ENCODE measurements at places on chromosomes 5 and 9. TPM values are rescaled to one million over a fixed set of nuclear protein-coding genes. Genes with fewer than 3 reads are reported as not detected.

CTSV gene
- total RNA-seq = 0.34 TPM

NR5A1 gene
- not detected for total RNA-seq

ROPN1L gene
- total RNA-seq = not detected

BTNL8 gene
- total RNA-seq = not detected

IFNA2 gene
- not detected for total RNA-seq

ALDOB gene
- total RNA-seq = not detected

DNA sequence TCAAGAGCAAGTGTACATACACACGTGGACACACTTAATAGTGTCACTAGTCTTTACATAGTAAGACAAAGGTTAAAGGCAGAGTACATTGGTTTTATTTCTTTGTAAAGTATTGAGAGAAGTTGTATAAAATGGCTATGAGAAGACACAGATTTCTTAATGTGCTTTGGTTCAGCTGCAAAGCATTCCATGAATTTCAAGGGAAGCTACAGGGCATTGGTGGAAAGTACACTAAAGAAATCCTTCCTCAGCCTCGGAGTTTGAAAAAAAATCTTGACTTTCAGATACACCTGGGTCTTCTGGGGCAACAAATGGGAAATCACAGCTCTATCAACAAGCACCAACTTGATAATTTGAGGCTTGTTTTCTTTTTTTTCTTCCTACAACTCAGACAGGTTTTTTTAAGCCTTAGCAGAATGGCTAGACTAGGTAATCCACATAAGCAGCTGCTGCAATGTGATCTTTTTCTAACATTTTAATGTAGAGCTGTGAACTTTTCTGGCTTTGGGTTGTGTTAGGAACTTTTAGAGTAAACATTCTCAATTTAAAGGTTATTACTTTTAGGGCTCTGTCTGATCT is 140.4 kb upstream of the FST start:
- no peaks in the 10 kb centered on the region for H3K27me3 ChIP-seq
- H3K4me1 ChIP-seq = no peaks in the 10 kb centered on the region
- no peak overlapping the region for H3K27ac ChIP-seq
- no peak for DNase-seq
- no peak overlapping the region for H3K4me3 ChIP-seq

GRCh38 chr9:3473405-3473804 is 52.4 kb downstream of the RFX3 start:
- H3K27me3 ChIP-seq = no peaks in the 10 kb centered on the region
- H3K27ac ChIP-seq = peak overlapping the region; percentile 22
- peaks cover 49% of the 10 kb centered on the region for H3K4me1 ChIP-seq

GRCh38 chr5:136192526-136193321 is at the start of gene SMIM32:
Gene SMIM32 (minus strand): TSS chr5:136193162. CDS start chr5:136192524, 638 bp downstream.
- peaks cover 53% of the 10 kb centered on the region for H3K27me3 ChIP-seq
- H3K27ac ChIP-seq = no peak within 1 kb of the TSS
- DNase-seq = no peak
- no peak within 1 kb of the TSS for H3K4me3 ChIP-seq

DNA sequence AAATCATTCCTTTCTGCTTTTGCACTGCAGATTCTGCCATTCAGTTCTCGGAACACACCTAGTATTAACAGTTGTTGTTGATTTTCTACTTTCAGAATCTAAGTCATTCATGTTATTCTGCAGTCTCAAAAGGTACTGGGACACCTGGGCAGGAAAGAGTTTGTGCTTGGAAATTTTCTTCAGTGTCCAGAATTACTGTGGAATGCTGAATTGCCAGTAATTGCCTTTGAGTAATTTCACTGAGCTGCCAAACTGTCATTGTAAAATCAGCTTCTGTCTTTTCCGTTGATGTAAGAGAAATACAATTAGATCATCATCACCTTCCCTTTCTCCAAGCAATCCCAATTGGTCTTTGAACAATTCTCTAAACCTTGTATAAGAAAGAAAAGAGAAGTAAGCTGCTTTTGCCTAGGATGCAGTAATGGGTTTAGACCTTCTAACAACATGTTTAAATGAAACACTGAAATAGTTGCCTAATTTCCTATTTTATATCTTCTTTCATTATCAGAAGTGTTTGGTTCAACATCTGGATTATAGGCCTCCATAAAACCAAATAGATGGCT is 75.7 kb upstream of the TGFBR1 start:
- no peaks in the 10 kb centered on the region for H3K27me3 ChIP-seq
- H3K36me3 ChIP-seq = no peaks in the 10 kb centered on the region
- H3K4me1 ChIP-seq = peaks cover 16% of the 10 kb centered on the region
- no peak overlapping the region for H3K27ac ChIP-seq

DNA sequence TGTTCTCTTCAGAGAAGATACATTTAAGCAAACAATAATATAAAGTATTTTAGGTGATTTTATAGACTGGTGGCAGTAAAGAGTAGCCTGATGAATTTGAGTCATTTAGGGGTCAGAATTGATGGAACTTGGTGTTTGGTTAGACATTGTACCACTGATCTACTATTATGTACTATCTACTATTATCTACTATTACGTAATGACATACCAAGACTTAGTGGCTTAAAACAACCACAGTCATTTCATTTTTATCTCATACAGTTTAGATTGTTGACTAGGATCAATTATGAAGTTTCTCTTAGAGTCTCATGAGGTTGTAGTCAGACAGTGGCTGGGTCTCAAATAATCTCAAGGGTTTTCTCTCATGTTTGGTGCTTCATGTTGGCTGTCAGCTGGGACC is 54.0 kb downstream of the PPIP5K2 start:
- no peaks in the 10 kb centered on the region for H3K4me1 ChIP-seq
- H3K27ac ChIP-seq = no peak overlapping the region
- no peaks in the 10 kb centered on the region for H3K27me3 ChIP-seq
- DNase-seq = no peak

GRCh38 chr5:68379275-68380036 is 163.9 kb downstream of the PIK3R1 start:
- no peak overlapping the region for H3K27ac ChIP-seq
- no peak overlapping the region for H3K4me3 ChIP-seq
- no peak for DNase-seq

- H3K27me3 ChIP-seq = no peaks in the 10 kb centered on the region
- no peaks in the 10 kb centered on the region for H3K36me3 ChIP-seq
- no peak for DNase-seq
These were observed 306.4 kb downstream of the SLCO4C1 start for GRCh38 chr5:101989659-101990058.

Data from activated CD8-positive, alpha-beta T cell treated with anti-CD3 and anti-CD28 coated beads for 36 hours (primary cell).